Stimulated activated CD8-positive, alpha-beta memory T cell treated with anti-CD3 and anti-CD28 coated beads, Interleukin-4, amount 100 ng/mL, for 1 hour (primary cell): ENCODE measurements at places on chromosomes 4 and X.

DNA sequence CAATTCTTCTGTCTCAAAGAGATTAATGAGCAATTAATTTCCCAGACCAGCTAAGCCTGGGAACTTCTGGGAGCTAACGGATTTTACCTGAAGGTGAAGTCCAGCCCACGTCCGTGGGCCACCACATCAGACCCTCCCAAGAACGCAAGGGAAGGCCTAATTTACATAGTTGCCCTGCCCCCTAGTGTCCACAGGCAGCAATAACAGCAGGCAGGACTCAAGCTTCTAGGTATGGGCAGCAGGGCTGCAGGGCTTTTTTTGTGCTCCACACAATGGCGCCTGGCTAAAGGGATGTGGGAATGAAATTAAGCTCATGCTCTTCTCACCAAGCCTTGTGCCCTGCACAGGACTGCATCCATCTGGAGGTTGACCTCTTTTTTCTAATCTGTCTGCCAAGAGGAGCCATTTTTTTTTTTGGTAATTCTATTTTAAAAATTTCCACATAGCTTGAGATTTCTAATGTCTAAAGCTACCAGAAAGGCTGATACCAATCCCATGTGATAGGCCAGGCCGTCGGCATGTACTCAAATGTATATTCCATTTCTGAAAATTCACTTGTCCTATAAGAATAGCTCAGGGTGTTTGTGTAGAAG is 111.9 kb upstream of the TMEM164 start:
- no peak for DNase-seq

DNA sequence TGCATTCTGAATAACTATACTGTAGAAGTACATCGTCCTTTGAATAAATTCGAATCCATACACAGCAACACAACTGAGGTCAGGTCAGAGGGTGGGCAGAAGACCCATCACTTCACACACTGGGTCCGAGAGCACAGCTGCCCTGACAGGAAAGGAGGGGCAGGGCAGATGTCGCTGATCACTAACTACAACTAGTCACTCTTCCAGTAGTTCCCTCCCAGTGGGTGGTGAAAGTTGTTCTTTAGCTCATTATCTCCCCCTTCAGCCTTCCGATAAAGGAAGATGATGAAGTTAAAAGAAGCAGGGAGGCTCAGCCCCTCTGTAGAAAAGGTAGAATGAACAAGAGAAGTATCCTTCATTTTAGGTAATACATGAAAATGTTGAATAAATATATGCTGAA is 278.9 kb downstream of the INPP4B start:
- DNase-seq: no peak

DNA sequence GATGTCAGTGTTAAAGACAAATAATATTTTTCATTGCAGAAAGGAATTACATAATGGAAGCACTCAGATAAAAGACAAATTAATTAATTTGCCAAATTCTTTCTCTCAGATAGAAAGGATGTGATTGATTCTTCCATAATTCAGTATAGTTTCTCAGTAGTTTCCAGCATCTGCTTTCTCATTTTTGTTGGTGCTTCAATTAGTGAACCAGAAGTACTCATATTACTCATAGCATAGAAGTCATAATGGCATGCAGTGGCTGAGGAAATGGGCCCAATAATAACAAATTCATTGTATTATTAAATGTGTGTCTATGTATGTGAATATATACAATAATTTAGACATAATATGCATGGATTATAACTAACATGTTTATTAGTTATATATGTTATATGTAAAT is 393.3 kb upstream of the TRAM1L1 start:
- no peak for DNase-seq

DNA sequence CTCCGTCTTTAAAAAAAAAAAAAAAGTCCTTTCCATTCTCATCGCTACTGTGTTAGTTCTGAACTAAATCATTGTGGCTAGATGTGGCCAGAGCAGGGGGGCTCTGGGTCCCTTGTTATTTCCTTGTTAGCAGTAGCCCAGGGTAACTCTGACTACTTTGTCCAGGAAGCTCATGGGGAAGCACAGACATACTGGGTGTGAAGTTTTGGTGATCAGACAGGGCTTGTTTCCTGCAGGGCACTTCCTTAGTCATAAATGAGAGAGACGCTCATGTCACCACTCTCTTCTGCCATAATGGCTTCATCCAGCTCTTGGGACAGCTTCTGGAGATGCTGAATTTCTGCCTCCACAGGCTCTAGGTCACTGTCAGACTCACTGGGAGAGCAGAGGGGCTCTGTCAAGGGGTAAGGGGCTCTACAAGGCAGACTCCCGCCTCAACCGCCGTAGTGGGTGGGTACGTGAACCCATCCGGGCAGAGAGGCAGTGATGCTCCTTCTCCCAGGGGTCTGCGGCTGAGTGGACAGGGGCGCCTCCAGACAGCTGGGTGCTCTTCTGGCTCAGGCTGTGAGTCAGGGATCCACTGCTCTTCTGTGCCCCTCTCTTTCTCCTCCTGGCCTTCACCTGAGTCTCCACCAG is 12.9 kb downstream of the STIM2 start:
- DNase-seq: peak; percentile 39

DNA sequence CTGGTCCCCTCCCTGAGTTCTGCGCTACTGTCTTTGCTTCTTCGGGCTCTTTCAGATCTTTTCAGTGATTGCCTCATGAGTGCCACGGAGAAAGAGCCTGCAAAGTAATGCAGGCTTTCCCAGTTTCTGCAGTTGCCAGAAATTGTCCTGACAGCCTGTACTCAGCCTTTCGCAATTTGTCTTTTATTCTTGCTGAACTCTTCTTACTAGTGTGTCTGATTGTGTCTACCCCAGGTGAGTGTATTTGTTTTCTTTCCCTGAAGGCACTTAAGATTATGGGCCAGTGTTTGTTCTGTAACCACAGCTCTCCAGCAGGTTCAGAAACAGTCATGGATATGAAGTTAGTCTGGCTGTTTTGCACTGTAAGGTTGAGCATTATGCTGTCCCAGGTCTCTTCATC is 47.1 kb downstream of the FAM193A start:
- no peak for DNase-seq

- DNase-seq: no peak
These were observed 14.4 kb upstream of the ASMTL start for GRCh38 chrX:1466971-1467561.

GRCh38 chr4:105154576-105154975 is 7.9 kb downstream of the TET2 start:
- DNase-seq: no peak

GRCh38 chrX:153560000-153560399 is 38.9 kb downstream of the CCNQ start:
- no peak for DNase-seq

GRCh38 chr4:183503497-183504063 is 1.3 kb upstream of the ING2 start:
- peak; percentile 19 for DNase-seq

DNA sequence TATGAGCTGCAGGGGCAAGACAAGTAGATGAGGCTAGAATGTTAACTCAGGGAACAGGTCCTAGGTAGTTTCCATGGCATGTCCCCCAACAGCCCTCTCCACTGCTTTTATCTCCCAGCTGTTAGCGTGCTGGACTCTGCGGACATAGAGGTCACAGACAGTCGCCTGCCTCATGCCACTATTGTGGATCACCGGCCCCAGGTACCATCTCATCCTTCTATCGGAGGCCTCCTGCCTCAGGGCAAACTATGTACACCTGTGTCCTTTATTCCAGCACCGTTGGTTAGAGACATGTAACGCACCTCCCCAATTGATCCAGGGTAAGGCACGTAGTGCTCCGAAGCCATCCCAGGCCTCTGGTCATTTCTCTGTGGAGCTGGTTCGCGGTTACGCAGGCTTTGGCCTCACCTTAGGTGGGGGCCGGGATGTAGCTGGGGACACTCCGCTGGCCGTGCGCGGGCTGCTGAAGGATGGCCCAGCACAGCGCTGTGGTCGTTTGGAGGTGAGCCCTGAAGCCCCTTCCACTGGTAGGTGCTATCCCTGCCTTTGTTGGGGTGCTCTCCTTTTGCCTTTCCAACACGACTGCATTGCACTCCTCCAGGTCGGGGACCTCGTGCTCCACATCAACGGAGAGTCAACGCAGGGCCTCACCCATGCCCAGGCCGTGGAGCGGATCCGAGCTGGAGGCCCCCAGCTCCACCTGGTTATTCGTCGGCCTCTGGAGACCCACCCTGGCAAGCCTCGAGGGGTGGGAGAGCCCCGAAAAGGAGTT is 2.2 kb downstream of the MAGIX start:
- DNase-seq: no peak

- no peak for DNase-seq
These were observed 66.1 kb downstream of the AGTR2 start for GRCh38 chrX:116236666-116237065.

GRCh38 chr4:145482209-145483037 is 770 bp downstream of the SMAD1 start:
- no peak for DNase-seq

GRCh38 chr4:80184825-80185756 is 12.2 kb upstream of the PRDM8 start:
- no peak for DNase-seq

GRCh38 chrX:41009850-41010846 is 75.1 kb upstream of the USP9X start:
- DNase-seq: no peak

DNA sequence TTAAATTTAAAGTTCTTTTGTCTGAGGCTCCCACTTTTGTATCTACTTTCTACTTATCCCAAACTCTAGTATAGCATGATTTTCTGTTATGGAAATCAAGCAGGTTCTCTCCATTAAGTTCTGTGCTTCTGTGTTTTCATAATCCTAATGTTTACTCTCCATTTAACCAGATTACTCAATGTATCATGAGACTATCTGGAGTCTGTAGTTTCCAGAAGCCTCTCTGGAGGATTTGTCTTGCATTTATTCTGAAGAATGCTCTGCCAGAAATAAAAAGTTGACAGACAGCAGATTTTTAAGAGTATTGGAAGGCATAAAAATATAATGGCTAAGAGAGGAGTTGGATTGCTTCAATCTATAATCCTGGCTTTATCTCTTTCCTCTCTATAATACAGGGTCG is 39.2 kb upstream of the PLS3 start:
- DNase-seq: no peak

- no peak for DNase-seq
These were observed 678 bp downstream of the DNAAF6 start for GRCh38 chrX:107207089-107207488.

- DNase-seq: no peak
These were observed 106.8 kb downstream of the EIF4E start for GRCh38 chr4:98822144-98822543.

GRCh38 chr4:53514509-53514908 is 76.8 kb downstream of the LNX1 start:
- no peak for DNase-seq

GRCh38 chrX:13898083-13898482 is 81.2 kb upstream of the GPM6B start:
- DNase-seq: no peak

DNA sequence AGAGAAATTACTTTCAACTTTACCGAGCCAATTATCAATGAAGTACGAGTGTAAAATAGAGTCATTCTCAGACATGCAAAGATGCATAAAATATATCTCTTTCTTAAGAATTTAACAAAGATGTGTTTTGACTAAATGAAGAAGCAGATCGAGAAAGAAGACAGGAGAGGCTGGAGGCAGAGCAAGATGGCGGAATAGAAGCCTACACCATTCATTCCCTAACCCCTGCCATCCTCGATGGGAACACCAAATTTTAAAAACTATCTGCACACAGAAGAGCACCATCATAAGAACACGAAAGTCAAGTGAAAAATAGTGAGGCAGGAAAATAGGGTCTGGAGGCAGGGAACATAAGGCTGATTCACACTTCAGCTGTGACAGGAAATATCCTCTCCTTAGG is 35.0 kb downstream of the CCDC158 start:
- no peak for DNase-seq

GRCh38 chr4:20259707-20260106 is 8.0 kb downstream of the SLIT2 start:
- no peak for DNase-seq

GRCh38 chrX:38220024-38220414 is 652 bp downstream of the SRPX start:
- no peak for DNase-seq

- no peak for DNase-seq
These were observed 473.0 kb downstream of the FAT4 start for GRCh38 chr4:125787707-125788106.

GRCh38 chr4:128811571-128812441 is 2.3 kb downstream of the JADE1 start:
- peak; percentile 60 for DNase-seq
